ENCODE measurements at places on chromosomes 5 and 9.

- no peak for DNase-seq
Observed at GRCh38 chr5:40906351-40906751, 2.9 kb upstream of the C7 start.

- no peak for DNase-seq
Observed at GRCh38 chr5:176133877-176134276, 104.3 kb upstream of the SIMC1 start.

GRCh38 chr9:128906741-128907140 is 14.0 kb upstream of the PHYHD1 start:
- DNase-seq, result no peak

GRCh38 chr5:153618307-153618706 is 127.8 kb downstream of the GRIA1 start:
- no peak for DNase-seq

- no peak for DNase-seq
Observed at GRCh38 chr9:98929071-98929470, 14.6 kb upstream of the COL15A1 start.

GRCh38 chr5:14432931-14433589 is 148.5 kb upstream of the OTULINL start:
- DNase-seq, result no peak

DNA sequence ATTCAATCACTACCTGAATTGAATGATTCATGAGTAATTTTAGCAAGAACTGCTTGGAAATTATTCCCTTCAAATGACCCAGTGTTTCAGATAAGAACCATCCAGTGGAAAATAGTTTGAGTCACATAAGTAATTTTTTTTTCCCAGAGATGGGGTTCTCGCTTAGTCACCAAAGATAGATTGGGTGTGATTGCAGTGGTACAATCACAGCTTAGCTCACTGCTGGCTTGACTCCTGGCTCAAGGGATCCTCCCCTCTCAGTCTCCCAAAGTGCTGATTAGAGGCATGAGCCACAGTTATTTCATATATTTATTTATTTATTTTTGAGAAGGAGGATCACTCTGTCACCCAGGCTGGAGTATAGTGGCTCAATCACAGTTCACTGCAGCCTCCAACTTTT is 574.5 kb upstream of the ARRDC3 start:
- DNase-seq, result no peak

GRCh38 chr9:6869081-6869948 is 111.5 kb downstream of the KDM4C start:
- DNase-seq, result no peak

- DNase-seq, result no peak
Observed at GRCh38 chr9:74948937-74949336, 3.8 kb downstream of the C9orf40 start.
